Fibroblast of the conjunctiva (primary cell): ENCODE measurements at places on chromosomes 3 and 15.
A peak's percentile ranks its signal among the peaks of the same experiment; 100 is the strongest.

GRCh38 chr3:194782698-194783404 is 97.2 kb downstream of the FAM43A start:
- no peak for DNase-seq

DNA sequence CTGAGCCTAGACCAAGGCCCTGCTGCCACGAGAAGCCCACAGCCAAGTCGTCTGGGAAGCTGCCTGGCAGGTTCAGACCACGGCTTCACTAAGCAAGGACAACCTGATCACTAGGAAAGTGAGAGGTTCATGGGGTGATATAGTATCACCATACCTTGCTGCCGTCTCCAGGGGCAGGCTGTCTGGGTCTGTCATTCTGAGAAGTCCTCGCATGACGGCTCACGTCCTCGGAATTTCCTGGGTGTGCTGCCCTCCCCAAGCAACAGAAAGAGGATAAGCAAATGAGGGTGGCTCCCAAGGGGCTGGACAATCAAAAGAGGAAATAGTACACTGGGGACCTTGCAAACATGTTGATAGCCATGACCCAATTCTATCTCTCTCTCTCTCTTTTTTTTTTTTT is 207.4 kb upstream of the IGF1R start:
- DNase-seq, result no peak

DNA sequence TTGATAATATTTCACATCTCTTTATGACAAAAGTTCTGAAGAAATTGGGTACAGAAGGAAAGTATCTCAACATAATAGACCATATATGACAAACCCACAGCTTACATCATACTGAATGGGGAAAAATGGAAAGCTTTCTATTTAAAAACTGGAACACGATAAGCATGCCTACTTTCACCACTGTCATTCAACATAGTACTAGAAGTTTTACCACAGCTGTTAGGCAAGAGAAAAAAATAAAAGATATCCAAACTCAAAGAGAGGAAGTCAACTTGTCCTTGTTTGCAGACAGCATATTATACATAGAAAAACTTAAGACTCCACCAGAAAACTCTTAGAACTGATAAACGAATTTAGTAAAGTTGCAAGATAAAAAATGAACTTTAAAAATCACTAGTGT is 40.3 kb downstream of the COPS2 start:
- no peak for DNase-seq

- no peak for DNase-seq
These were observed 17.3 kb upstream of the AEN start for GRCh38 chr15:88603885-88604284.

GRCh38 chr3:62493109-62493801 is 119.9 kb upstream of the FEZF2 start:
- no peak for DNase-seq

DNA sequence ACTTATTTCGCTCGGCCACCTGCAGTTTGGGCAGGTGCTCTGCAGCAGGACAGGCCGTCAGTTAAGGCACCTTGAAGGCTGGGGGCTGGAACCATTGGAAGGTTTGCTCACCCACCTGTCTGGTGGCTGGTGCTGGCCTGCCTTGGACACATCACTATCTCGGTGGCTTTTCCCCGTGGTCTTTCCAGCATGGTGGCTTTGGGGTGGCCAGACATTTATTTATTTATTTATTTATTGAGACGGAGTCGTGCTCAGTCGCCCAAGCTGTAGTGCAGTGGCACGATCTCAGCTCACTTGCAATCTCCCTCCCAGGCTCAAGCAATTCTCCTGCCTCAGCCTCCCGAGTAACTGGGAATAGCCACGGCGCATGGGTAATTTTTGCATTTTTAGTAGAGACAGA is 11.7 kb downstream of the ISG20 start:
- DNase-seq, result no peak

GRCh38 chr3:37673401-37673800 is 188.3 kb upstream of the CTDSPL start:
- no peak for DNase-seq

GRCh38 chr3:130537673-130538304 is 20.8 kb downstream of the COL6A6 start:
- DNase-seq, result no peak

- DNase-seq, result peak; percentile 22
These were observed at the start of gene ALDH1L1 for GRCh38 chr3:126180477-126181397. Gene ALDH1L1 (minus strand): TSS chr3:126180586. CDS start chr3:126160979, 19,607 bp downstream.

GRCh38 chr3:25259871-25260270 is 168.2 kb upstream of the RARB start:
- DNase-seq, result peak; percentile 48

GRCh38 chr3:107077391-107077790 is 299.8 kb upstream of the CCDC54 start:
- DNase-seq, result no peak

GRCh38 chr3:98796334-98796733 is 33.2 kb downstream of the ST3GAL6 start:
- no peak for DNase-seq

DNA sequence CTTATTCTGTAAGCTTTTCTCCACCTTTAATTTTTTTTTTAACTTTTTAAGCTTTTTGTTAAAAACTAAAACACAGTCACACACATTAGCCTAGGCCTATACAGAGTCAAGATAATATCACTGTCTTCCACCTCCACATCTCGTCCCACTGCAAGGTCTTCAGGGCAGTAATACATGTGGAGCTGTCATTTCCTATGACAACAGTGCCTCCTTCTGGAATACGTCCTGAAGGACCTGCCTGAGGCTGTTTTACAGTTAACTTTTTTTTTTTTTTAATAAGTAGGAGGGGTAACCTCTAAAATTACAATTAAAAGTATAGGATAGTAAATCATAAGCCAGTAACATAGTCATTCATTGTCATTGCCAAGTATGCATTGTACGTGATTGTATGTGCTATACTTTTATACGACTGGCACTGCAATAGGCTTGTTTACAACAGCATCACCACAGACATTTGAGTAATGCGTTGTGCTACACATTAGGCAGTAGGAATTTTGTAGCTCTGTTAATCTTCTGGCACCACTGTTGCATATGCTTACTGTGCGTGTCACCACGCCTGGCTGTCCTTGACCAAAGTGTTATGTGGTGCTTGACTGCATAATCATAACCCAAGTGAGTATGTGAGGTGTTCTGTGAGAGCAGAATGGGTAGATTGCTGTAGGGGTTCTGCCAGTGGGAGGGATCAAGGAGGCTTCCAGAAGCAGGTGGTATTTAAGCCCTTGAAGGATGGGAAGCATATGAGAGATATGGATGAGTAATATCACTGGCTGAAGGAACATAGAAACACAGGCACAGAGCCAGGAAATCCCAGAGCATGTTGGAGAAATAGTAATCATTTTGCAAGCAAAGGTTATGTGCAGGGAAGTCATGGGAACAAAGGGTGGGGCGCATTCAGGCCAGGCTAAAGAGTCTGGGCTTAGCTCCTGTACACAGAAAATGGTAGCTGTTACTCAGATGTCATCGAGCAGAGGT is 18.3 kb downstream of the FBXO22 start:
- DNase-seq, result peak; percentile 77

GRCh38 chr3:27565201-27565852 is 81.1 kb upstream of the SLC4A7 start:
- no peak for DNase-seq

DNA sequence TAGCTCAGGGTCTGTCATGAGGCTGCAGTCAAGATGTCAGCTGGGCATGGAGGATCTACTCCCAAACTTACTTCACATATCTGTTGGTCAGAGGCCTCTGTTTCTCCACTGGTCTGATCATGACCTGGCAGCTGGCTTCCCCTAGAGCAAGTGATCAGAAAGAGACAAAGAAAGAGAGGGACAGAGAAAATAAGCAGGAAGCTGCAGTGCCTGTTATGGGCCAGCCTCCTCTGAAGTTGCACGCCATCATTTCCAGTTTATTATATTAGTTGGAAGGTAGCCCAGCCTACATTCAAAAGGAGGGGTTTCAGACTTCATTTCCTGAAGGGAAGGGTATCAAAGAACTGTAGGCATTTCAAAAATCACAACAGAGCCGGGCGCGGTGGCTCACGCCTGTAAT is 5.0 kb upstream of the RPP25 start:
- no peak for DNase-seq

DNA sequence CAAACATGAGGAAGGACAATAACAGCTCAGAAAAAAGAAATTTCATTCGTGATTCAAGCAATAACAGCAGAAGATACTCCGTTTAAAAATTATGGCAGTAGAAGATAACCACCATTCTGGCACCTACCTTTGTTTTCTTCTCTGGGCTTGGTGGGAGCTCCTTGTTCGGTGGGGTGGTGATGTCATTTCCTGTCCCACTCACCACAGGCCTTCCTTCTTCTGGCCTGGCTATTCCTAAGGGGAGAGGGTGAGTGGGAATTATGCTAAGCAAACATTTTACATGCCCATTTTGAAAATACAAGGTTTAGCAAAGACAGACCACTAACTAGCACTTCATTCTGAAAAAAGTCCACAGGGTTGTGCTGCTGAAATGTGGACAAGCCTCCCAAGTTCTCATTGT is 74.4 kb downstream of the DHX30 start:
- DNase-seq, result no peak

- peak; percentile 50 for DNase-seq
These were observed 4.7 kb downstream of the TMCC1 start for GRCh38 chr3:129888771-129889170.

DNA sequence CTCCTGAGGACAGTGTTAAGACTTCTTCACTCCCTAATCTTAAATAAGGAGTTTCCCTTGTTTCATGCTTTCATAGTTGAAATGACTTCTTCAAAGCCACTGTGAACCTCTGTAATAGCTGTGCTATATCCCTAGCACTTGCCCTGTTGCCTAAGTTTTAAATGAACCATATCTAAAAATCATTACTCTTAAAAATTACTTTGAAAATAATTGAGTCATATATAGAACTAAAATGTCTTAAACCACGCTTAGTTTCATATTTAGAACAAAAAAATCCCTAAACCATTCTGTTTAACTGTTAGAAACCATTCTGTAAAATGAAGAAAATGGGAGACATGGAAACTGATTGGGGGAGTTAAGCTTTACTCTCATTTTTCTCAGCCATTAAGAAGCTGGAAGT is 29.8 kb downstream of the DNAJC19 start:
- no peak for DNase-seq

GRCh38 chr15:86489981-86490380 is 410.3 kb downstream of the AGBL1 start:
- no peak for DNase-seq

- no peak for DNase-seq
These were observed 461.8 kb downstream of the RAP2B start for GRCh38 chr3:153623834-153624233.

- DNase-seq, result no peak
These were observed 11.3 kb downstream of the STAB1 start for GRCh38 chr3:52506266-52506966.

DNA sequence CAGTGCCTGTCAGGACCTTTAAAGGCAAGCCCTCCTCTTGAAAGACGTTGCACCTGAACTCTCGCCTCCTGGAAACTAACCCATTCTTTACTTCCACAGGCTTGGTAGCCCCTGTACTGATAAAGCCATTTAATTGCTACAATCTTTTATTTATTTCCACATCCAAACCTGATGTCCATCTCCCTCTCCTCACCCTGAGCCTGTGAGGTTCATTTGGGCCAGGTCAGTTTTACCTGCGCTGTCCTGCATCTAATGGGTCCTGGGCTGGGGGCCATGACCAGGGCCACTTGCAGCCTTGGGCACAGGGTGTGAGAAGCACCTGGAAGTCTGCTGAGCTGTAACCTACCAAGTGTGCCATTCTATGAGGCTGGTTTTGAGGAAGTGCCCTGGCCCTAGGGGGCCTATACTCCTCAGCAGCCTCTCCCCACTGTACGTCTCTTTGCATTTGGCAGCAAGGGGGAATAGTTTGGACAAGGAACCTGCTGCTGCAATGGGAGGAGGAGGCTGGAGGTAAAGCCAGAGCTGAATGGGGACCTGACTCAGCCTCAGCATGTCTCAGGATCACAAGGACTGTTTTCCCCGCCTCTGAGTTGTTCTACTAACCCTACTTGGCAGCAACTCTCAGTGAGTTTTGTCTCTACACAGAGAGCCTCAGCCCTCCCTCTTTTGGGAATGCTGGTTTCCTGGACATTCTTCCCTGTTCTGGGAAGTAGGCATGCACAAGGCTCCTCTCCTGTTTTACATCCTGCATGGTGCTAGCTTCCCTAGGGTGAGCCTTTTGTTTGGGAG is 53.8 kb downstream of the WDR76 start:
- no peak for DNase-seq

DNA sequence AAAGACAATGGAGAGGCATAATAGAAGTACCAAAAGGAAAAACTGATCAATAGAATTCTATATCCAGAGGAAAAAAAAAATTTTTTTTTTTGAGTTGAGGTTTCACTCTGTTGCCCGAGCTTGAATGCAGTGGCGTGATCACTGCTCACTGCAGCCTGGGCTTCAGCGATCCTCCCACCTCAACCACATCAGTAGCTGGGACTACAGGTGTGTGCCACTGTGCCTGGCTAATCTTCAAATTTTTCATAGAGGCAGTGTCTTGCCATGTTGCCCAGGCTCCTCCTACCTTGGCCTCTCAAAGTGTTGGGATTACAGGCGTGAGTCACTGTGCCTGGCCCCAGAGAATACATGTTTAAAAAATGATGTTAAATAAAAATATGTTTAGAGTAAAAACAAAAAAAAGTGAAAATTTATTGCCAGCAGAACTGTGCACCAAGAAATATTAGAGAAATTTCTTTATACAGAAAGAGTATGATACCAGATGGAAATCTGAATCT is 154.3 kb upstream of the ZBTB20 start:
- DNase-seq, result no peak

GRCh38 chr15:64067564-64068030 is 21.3 kb upstream of the DAPK2 start:
- DNase-seq, result peak; percentile 49

GRCh38 chr3:2958551-2958950 is 151.6 kb downstream of the IL5RA start:
- no peak for DNase-seq

DNA sequence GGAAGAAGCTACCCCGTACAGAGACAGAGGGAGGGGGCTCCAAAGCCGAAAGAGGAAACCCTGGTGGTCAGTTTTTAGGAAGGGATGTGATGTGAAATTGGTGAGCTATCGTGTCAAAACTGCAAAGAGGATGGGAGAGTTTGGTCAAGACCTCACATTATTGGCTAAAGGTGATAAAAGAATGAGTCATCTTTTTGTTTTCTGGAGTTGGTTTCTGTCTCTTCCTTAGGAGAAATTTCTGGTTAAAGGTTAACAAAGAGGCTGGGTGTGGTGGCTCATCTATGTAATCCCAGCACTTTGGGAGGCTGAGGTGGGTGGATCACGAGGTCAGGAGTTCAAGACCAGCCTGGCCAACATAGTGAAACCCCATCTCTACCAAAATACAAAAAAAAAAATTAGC is 217.8 kb upstream of the CBLB start:
- no peak for DNase-seq

DNA sequence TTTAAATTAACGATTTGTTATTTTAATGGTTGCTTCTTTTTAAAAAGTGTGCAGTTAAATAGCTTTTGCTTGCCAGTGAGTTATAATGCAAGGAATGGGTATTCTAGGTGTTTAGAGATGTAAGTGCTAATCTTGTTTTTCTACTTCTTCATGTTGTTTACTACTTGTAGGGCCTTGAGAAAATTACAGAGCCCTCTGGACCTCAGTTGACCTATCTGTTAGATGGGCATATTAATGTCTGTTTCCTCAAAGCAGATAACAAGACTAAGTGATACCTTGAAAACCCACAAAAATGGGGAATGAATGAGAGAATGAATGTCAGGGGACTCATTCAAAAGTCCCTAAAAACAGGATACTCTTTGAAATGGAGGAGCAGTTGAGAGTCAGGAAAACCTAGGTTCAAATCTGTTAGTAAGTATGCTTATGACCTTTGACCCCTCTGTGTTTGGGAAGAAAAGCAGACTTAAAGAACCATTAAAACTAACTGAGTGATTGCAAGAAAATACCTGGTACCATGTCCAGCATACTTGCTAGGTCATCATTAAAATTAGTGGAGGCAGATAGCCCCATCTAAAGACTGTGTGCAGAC is 419.5 kb downstream of the EDEM1 start:
- DNase-seq, result no peak

- DNase-seq, result no peak
These were observed 149.1 kb upstream of the HACD2 start for GRCh38 chr3:123733805-123734526.
